Hypothalamus (tissue), 51 donors: ENCODE measurements at places on chromosomes 1 and 21.

DNA sequence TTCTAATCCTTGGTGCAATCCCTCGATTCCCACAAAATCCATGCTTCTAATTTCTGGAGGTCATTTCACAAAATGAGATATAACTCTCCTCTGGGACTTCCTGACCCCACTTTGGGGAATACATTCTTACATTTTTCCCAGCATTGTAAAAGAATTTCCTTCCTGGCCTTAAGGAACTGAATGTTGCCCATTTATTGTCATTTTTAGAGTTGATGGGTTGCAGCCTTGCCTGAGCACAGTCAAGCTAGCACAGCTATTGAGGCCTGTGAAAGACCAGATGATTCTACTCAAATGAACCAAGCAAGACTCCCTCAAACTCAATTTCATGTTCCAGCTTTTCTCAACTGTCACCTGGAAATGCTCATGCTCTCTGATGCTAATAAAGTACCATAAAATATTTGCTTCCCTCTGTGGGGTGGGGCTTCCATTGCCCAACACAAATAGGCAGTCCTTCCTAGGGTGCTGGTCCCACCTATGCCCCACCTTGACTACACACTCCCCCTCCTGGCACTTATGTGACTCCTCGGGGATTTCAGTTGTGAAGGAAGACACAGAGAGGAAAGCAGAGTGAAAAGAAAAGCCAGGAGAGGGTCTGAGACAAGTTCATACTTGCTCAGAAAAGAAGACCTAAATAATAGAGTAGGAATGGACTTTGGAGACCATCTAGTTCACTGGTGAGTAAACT lies 24.0 kb upstream of the CDC7 start:
- DNase-seq, result no peak

DNA sequence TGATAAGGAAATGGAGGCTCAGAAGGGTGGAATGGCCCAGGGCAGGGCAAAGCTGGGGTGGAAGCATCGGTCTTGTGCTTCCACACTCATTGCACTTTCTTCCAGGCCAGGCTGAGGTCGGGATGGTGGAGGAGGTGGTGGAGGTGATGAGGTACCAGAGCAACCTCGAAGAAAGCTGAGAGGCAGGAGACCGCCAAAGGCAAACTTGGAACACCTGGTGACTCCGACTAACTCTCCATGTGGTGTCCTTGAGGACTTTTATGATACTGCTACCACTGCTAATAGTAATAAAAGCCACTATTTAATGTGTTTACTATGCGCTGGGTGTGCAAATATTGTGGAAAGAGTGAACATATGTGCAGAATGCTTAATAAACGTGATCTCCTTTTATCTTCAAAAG lies 16.9 kb upstream of the BTG2 start:
- no peak for DNase-seq

- no peak for DNase-seq
Measured at GRCh38 chr1:154697710-154698109, 89.7 kb upstream of the ADAR start.

DNA sequence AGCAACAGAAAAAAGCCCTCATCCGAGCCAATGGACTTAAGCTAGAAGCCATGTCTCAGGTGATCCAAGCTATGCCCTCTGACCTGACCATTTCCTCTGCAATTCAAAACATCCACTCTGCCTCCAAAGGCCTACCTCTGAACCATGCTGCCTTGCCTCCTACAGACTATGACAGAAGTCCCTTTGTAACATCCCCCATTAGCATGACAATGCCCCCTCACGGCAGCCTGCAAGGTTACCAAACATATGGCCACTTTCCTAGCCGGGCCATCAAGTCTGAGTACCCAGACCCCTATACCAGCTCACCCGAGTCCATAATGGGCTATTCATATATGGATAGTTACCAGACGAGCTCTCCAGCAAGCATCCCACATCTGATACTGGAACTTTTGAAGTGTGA lies 20.7 kb downstream of the NR5A2 start:
- no peak for DNase-seq

GRCh38 chr1:199932462-199932861 lies 95.0 kb upstream of the NR5A2 start:
- no peak for DNase-seq

DNA sequence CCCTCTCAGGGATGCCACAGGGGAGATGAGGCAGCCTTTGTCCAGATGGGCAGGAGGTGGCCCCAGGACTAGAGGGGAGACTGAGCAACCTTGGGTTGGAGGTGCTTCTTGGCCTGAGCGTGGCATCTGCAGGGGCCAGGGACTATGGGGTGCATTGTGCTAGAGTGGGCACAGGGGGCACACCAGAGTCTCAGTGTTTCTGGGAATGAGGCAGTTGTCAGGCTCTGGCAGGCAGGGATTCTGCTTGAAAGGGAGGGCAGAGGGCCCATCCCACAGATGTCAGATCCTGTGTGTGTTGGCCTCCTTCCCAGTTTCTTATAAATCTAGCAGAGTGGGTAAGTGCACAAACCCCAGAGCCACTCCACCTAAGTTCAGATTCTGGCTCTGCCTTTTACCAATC lies 13.7 kb downstream of the LGR6 start:
- no peak for DNase-seq

GRCh38 chr1:7515175-7515574 lies 255.9 kb upstream of the VAMP3 start:
- no peak for DNase-seq

GRCh38 chr1:25355841-25356395 lies 17.8 kb downstream of the TMEM50A start:
- no peak for DNase-seq

- no peak for DNase-seq
Measured at GRCh38 chr1:94039871-94040569, 80.9 kb downstream of the ABCA4 start.

DNA sequence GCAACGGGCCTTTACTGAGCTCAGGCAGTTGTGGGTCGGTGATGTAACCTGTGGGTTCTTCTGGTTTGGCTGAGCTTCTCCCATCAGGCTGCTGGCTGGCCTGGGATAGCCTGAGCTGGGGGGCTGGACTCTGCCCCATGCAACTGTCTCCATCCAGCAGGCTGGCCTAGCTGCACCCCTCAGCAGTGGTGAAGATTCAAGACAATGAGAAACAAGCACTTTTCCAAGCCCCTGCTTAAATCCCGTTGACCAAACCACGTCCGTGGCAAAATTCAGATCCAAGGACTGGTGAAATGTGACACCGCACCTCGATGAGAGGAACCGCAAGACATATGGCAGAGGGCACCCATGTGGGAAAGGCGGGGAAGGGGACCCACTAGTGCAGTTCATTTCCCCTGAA lies 25.6 kb downstream of the PRSS38 start:
- DNase-seq, result no peak

DNA sequence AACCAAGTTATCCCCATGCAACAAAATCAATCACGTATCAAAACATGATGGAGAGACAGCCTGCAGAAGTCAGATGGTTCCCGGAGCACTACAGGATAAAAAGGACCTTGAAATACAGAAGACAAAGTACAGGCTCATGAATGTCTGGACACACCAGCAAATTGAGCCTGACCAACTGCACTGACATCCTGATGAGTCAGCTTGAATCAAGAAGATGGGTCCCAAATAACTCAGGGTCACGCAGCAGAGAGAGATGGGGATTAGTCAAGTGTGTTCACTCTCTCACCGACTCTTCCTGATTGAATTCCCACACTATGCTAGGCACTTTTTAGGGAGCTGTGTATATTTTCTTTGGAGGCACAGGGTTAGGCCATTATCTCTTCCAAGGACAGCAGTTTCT lies 71.1 kb upstream of the DIRAS3 start:
- DNase-seq, result no peak

- no peak for DNase-seq
Measured at GRCh38 chr1:85582687-85583591, 2.4 kb downstream of the CCN1 start.

DNA sequence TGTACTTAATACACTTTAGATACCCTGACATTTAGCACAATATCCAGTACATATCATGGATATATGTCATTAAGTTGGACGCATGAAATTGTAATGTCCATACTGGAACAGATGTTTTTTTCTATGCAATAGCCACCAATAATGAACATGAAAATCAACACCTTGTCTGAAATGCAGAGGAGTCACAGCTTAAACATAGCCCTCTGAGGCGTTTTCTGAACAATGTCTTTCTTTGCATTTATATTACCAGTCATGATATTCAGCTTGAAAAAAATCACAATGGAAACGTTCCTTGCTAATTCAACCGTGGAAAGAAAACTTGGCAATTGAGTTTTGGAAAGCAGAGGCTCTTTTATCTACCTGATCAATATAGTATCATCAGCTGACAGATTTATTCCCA lies 86.7 kb upstream of the COL11A1 start:
- no peak for DNase-seq

DNA sequence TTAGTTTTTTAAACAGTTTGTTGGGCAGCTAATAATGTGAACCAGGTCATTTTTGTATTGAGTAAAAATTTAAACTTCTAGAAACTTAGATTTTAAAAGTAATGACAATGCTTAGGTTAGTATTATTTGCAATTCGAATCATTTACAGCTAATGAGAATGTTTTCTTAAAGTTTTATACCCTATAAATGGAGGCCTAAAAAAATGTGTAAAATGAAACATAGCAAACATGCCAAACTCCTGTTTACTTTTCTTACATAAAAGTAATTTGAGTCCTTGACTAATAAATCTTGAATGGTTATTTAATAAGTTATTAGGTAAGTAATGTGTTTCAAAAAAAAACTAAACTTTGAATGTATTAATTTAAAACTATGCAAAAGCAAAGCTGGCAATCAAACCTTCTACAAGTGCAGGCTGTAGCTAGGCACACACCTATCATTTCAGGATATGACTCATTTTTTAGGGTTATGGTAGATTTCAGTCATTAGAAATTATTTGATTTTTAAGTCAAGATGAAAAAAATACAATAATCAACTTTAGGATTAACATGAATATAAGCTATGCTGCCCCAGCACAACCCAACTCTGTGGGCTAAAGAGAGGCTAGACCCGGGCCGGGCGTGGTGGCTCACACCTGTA lies 41.5 kb downstream of the CLSTN1 start:
- no peak for DNase-seq

- no peak for DNase-seq
Measured at GRCh38 chr1:19212167-19212566, 2.1 kb upstream of the UBR4 start.

DNA sequence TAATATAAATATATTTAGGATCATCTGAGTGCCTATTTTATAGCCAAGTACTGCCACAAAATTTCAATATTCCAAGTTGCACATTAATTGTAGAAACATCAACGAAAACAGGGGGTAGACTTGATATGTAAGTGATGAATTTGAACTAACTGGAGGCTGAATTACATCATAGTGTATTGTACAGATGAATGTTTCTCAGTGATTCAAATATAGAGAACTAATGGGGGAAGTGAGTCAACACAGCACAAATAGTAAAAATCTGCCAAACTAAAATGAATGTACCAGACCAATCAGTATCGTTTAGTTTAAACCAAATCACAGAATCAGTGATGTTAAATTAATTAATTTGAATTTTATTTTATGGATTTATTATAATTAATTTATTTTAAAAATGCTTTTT lies 42.8 kb downstream of the RTCA start:
- DNase-seq, result no peak

GRCh38 chr1:203364094-203364801 lies 13.3 kb upstream of the FMOD start:
- no peak for DNase-seq

GRCh38 chr1:83583351-83584014 lies 415.4 kb downstream of the TTLL7 start:
- no peak for DNase-seq

- DNase-seq, result no peak
Measured at GRCh38 chr1:13513895-13514546, at the start of gene LRRC38. TSS of gene LRRC38 (minus strand) at chr1:13514003. CDS start at chr1:13513593, 410 bp downstream.

GRCh38 chr1:95140791-95141190 lies 23.6 kb downstream of the TLCD4 start:
- no peak for DNase-seq

DNA sequence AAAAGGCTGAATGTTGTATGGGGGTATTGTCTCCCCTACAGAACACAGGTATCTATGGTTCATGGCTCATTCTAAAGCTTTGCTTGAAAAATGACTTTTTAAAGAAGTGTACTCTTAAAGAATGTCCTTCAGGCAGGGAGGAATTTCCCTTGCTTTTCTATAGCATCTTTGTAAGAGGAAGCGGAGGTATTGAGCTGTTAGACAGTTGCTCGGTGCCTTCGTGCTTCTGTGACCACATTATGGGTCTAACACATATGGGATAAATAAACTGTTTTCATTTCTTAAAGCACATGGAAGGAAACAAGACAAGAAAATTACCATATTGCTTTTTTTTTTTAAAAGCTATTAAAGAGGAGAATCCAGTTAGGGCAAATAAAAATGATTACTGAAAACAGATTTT lies 182.9 kb downstream of the NTNG1 start:
- no peak for DNase-seq

- DNase-seq, result no peak
Measured at GRCh38 chr1:11429226-11429625, 49.7 kb upstream of the DISP3 start.

DNA sequence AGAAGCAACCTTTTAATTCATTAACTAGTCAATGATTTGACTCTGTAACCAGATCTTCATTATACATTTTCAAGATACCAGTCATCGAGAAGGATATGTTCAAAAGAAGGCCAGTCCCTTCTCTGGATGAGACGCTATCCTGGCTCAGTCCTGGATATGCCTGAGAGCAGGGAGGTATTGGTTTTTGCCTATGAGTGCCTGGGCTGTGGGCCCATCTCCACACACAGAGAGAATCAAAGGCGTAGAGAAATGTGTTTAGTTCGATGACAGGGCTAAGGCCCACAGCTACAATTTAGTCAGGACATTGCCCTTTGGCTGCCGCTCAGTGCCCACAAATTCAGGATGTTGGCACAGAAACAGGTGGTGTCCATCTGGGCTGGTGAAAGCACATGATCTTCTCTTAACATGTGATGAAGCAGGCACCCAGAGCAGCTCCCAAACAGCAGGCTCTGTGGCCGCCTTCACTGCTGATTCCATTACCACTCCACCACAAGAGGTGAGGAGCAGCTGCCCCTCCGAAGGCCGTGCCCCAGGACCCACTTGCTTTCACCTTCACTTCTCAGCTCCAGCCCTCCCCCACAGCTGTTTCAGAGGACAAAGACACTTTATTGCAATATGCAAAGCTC lies 24.7 kb downstream of the ACKR1 start:
- no peak for DNase-seq
